Naive thymus-derived CD8-positive, alpha-beta T cell (primary cell): ENCODE measurements at places on chromosomes 5 and 9. TPM values are rescaled to one million over a fixed set of nuclear protein-coding genes. Genes with fewer than 3 reads are reported as not detected.

The PRRC1 gene
- total RNA-seq = 45.6 TPM

The SPATA9 gene
- not detected for total RNA-seq

GRCh38 chr9:21991072-21991959, 2.9 kb downstream of the CDKN2A start:
- H3K4me1 ChIP-seq = peaks cover 6% of the 10 kb centered on the region
- no peak for DNase-seq
- no peak overlapping the region for H3K4me3 ChIP-seq
- H3K27ac ChIP-seq = no peak overlapping the region
- H3K27me3 ChIP-seq = peaks cover 40% of the 10 kb centered on the region

DNA sequence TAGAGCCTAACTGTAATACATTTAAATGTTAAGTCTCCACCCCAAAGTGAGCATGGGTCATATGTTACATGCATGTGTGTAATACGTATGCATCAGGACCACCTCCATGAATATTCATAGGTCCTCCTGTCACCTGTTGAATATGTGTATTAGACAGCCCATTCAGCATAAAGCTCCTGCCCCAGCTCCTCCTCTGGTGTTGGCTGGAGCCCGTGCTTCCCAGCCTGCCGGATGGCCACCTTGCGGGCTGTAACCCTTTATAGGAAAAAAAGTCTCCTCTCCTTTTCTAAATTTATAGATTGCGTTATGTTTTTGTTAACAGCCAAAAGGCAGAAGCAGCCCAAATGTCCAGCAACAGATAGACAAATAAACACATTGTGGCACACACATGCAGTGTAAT, 299.5 kb downstream of the MED10 start:
- no peak overlapping the region for H3K4me3 ChIP-seq
- no peaks in the 10 kb centered on the region for H3K4me1 ChIP-seq
- no peak overlapping the region for H3K27ac ChIP-seq
- H3K27me3 ChIP-seq = peaks cover under 1% of the 10 kb centered on the region
- no peak for DNase-seq

The FGF10 gene
- not detected for total RNA-seq

GRCh38 chr5:175715627-175716522, 58.0 kb downstream of the HRH2 start:
- H3K36me3 ChIP-seq = peaks cover 14% of the 10 kb centered on the region
- DNase-seq = no peak
- no peaks in the 10 kb centered on the region for H3K27me3 ChIP-seq
- H3K4me3 ChIP-seq = no peak overlapping the region

GRCh38 chr9:126956917-126957686, 42.5 kb downstream of the RALGPS1 start:
- no peak overlapping the region for H3K4me3 ChIP-seq
- H3K4me1 ChIP-seq = peaks cover 17% of the 10 kb centered on the region
- no peak for DNase-seq
- peaks cover 8% of the 10 kb centered on the region for H3K36me3 ChIP-seq

- DNase-seq = no peak
- H3K4me1 ChIP-seq = no peaks in the 10 kb centered on the region
Observed at GRCh38 chr5:57488215-57488955, 5.8 kb upstream of the ACTBL2 start.

The FGFR4 gene
- 1.8 TPM for total RNA-seq

GRCh38 chr9:84617411-84618029, 52.0 kb upstream of the NTRK2 start:
- DNase-seq = no peak
- H3K4me3 ChIP-seq = no peak overlapping the region
- no peak overlapping the region for H3K27ac ChIP-seq

GRCh38 chr5:116418774-116419173, 155.8 kb downstream of the SEMA6A start:
- H3K27me3 ChIP-seq = no peaks in the 10 kb centered on the region
- H3K36me3 ChIP-seq = peaks cover 27% of the 10 kb centered on the region
- H3K27ac ChIP-seq = no peak overlapping the region
- H3K4me1 ChIP-seq = no peaks in the 10 kb centered on the region

DNA sequence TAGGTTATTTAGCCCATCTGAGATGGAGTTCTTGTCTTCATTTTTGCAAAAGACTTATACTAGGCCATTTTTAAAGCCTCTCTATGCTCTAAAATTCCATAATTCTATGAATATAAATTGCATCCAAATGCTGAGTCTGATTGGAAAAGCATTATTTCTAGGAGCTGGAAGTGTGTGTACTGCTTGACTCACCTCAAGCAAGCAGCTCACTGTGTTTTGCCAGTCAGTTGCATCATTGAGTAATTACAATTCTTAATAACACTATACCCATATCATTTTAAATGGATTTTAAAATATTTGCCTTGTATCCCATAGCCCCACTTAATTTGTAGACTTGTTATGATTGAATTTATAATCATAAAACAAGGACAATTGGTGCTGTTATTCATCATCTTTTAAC, 161.0 kb downstream of the PAM start:
- no peaks in the 10 kb centered on the region for H3K27me3 ChIP-seq
- no peak overlapping the region for H3K4me3 ChIP-seq
- H3K36me3 ChIP-seq = peaks cover 6% of the 10 kb centered on the region
- H3K27ac ChIP-seq = no peak overlapping the region

- no peak overlapping the region for H3K27ac ChIP-seq
- no peaks in the 10 kb centered on the region for H3K27me3 ChIP-seq
- H3K4me1 ChIP-seq = no peaks in the 10 kb centered on the region
Observed at GRCh38 chr5:2916076-2916682, 164.7 kb upstream of the IRX2 start.
